ENCODE measurements at places on chromosomes 4 and X.

DNA sequence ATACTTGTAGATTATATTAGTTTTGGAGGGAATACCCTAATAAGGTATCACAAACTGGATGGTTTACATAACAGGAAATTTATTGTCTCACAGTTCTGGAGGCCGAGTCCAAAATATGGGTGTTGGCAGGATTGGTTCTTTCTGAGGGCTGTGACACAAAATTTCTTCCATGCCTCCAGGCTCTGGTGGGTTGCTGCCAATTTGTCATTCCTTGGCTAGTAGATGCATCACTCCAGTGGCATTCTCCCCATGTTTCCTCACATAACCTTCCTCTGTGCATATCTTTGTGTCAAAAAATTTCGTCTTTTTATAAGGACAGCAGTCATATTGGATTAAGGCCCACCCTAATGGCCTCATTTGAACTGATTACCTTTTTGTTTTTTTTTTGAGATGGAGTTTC lies 49.3 kb downstream of the APELA start:
- no peak for DNase-seq

DNA sequence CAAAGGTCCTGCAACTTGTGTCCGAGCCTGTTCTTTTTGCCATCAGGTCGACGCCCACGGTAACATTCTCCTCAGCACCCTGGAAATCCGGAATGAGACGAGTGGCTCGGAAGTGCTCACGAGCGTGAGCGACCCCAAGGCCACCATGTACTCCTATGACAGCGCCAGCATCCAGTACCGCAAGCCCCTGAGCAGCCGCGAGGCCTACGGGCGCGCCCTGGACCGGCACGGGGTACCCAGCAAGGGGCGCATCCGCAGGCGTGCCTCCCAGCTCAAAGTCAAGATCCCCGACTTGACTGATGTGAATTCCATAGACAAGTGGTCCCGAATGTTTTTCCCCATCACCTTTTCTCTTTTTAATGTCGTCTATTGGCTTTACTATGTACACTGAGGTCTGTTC lies 37.9 kb downstream of the COMMD8 start:
- no peak for DNase-seq

- DNase-seq, result no peak
Measured at GRCh38 chr4:137212601-137213000, 319.7 kb downstream of the PCDH18 start.

GRCh38 chrX:56729152-56729850 lies at the start of gene NBDY:
NBDY (plus strand) TSS chrX:56729243; CDS start chrX:56729354, 111 bp downstream.
- DNase-seq, result no peak

GRCh38 chr4:124318292-124318691 lies 394.2 kb downstream of the ANKRD50 start:
- DNase-seq, result no peak

GRCh38 chrX:30735839-30736238 lies 82.6 kb downstream of the GK start:
- peak; percentile 35 for DNase-seq

GRCh38 chr4:41569961-41570360 lies 32.0 kb downstream of the LIMCH1 start:
- no peak for DNase-seq

DNA sequence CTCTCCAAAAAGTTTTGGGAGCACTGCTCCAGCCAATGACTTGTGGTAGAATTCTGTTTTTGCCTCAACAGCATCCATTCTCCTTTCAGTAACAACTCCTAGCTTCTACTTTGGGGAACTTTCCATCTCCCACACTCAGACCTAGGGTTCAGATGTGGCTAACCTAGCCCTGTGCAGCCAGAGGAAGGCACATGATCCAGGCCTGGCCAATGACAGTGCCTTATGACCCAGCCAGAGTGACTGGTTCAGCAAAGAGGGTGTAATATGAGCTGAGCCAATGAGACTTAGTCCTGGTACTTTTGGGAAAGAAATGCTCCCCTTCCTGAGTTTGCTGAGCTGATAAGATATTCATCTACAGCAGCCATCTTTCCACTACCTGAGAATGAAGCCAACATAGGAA lies 5.4 kb upstream of the USP46 start:
- DNase-seq, result no peak

DNA sequence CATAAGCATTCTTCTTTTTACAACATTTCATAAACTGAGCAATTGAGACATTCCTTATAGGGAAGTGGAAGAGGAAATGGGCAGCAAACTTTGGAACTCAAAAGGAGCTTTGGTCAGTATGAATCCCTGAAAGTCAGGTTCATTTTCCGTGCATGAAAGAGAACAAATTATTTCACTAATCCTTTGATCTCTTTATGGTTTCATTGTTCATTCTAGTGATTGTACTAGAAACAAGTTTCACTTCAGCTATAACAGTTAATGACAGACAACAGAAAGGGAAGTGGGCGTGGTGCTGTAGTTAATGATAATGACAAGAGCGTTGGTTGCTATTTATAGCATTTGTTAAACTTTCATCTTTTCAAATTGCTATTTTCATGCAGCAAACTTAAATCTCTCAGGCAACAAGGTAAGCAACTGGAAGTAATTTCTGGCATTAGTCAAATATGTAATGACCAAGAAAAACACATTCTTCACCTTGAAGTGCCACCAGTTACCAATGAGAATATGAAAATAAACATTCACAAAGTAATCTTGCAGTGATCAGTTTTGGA lies 98.4 kb downstream of the AREG start:
- peak; percentile 9 for DNase-seq

DNA sequence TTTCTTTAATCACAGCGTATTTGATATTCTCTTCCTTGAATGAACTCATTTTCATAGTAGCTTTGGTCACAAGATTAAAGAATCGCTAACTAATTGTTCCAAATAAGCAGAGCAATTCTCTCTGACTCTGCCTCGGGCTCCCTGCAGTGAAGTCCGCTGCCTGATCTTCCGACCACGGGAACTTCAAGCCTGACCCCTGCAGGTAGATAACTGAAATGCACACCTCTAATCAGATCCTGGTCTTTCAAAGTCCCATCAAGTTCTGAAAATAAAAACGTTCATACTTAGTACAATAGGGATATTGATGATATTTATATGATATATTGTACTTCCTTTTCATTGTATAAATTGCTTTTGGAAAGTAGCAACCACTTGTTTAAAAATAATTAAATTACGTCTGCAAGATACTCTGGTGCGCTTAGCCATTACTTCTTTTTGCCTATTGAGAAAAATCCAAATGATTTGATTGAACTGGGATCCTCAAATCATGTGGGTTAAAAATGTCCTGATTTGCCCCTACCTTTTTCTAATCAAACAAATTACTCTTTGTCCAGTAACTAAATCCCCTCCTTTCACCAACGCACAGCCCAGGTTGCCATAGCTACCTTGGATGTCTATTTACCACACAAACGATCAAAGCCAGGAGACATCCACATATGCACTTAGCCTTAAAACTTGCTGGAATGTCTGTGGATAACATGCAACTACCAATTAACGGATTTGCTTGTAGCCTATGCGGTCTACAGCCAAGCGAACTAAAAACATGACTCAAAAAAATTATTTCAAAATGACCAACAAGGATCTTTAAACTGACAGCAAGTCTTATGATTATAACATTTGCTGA lies 4.2 kb downstream of the MID1 start:
- no peak for DNase-seq

- DNase-seq, result no peak
Measured at GRCh38 chr4:93394545-93395081, 433.9 kb upstream of the ATOH1 start.

DNA sequence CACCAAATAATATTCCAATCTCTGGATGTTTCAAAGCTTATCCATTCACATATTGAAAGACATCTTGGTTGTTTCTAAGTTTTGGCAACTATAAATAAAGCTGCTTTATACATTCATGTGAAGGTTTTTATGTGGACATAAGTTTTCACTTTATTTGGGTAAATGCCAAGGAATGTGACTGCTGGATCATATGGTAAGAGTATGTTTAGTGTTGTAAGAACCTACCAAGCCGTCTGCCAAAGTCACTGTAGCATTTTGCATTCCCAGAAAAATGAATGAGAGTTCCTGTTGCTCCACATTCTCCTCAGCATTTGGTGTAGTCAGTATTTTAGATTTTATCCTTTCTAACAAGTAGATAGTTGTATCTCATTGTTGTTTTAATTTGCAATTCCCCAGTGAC lies 1047.7 kb downstream of the C4orf33 start:
- no peak for DNase-seq

GRCh38 chr4:140176735-140177134 lies 22.8 kb upstream of the MAML3 start:
- DNase-seq, result no peak

GRCh38 chrX:130575831-130576389 lies 174.1 kb downstream of the RBMX2 start:
- no peak for DNase-seq

DNA sequence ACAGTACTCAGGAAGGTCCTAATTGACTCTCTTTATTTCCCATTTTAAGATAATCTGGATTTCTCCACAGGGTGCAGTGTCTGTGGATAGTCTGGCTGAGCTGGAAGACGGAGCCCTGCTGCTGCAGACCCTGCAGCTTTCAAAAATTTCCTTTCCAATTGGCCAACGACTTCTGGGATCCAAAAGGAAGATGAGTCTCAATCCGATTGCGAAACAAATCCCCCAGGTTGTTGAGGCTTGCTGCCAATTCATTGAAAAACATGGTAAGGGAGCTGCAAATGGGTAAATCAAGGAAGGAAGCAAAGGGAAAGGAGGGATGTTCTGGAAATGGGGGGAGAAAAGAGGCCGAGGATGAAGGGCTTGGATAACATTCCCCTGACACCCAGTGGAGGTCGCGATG lies 26.0 kb downstream of the ARHGAP36 start:
- DNase-seq, result no peak

DNA sequence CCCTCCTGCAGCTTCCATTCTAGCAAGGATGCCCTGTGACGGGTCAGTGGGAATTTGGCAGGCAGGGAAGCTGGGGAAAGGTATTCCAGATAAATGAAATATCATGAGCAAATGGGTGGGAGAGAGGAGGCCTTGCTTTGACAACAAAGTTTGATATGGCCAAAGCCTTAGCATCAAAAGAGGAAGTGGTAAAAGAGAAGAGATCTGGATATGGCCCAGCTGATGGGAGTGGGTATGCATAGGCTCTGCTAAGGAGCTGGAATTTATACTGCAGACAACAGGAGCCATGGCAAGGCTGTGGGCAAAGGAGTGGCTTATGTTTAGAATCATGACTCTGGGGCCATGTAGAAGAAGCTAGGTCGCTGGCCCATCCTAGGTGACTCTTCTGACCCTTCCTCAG lies 89.2 kb downstream of the PJA1 start:
- no peak for DNase-seq

DNA sequence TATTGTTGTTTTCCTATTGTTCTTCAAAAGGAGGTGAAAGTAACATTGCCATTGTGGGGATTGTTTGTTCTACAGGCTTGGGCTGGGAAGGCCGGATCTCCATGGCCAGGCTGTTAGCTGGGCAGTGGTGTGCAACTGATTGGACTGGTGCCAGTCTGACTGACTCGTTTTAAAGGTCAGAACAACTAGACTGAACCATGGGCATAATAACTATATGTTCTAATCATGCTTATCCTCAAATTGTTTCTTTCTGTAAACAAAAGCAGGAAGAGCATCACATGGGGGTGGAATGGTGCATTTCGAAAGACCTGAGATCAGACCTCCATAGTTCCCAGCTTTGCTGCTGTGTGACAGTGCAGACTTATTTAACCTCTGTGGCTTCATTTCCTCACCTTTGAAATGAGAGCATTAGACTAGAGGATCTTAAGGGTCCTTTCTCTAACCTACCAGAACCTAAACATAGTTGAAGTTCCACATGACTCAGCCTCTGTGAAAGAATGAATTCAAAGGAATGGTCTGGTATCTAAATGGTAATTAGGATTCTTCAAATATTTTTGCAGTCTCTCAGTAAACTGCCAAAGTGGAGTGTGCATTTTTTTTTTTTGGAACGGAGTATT lies 66.7 kb upstream of the PGRMC2 start:
- no peak for DNase-seq

DNA sequence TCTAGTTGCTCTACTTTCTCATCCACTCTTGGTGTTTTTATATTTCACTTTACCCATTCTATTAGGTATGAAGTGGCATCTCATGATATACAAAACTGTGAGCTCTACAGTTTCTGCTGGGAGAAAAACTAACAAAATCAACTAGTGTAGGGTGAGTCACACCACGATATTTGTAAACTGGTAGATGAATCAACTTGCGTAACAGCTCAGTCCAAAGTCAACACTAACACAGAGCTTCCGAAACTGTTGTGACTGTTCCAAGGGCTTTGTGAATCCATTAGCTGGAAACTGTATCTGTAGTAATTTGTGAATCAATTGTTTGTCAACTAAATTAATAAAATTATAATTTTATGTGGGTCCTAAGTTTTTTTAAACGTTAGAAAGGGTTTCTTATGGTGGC lies 119.8 kb upstream of the TSPAN5 start:
- no peak for DNase-seq

- DNase-seq, result no peak
Measured at GRCh38 chrX:122504026-122504425, 680.1 kb upstream of the GRIA3 start.

DNA sequence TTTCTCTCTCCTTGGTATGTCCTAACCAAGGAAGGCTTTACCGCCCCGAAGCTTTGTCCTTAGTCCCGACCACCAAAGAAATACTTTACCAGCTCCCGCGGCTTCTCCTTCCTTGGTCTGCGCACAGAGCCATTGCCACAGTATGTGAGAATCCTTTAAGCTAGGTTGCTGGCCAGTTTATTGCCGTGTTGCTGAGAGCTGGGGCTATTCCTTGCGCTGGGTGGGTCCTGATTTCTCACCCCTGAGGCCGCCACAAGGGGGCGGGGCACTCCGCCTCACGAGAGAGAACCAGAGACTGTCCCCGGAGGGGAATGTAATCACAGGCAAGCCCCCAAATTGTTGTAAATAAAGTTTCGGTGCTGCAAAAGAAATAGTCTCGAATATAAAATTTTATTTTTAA lies 331.0 kb upstream of the PCDH10 start:
- DNase-seq, result no peak

DNA sequence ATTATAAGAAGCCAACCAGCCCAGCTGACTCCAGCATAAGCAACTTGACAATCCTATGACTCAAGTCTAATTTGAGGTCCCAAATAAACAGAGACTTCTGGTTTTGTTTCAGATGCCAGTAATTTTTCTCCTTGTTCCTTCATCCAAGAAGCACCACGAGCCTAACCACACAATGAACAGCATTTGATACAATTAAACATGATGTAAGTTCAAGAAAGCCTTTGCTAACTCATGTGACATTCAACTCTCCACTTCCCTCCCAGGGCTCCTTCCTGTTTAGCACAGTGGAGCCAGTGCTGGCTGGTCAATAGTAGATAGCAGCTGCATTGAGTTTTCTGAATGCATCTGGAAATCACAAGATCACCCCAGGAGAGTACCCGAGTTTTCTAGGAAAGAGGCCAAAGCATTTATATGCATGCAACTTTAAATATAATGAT lies 206.3 kb downstream of the ARHGAP24 start:
- DNase-seq, result no peak

DNA sequence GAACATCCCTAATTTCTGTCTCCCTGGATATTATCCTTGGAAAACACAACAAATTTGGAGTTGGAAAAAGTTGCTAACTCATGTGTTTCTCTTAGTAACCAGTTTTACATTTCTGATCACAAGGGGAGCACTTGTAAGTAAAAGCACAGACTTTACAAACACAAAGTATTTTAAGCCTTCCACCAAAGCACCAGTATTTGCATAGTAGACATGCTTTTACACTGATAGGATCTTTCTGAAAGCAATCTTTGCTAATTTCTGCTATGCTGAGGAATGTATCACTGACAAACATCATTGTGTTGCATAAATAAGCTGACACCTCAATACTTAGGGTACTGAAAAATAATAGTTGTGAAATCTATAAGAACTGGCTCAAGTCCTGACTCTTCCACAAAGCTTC lies 100.6 kb downstream of the MID1 start:
- DNase-seq, result no peak
